Activated CD4-positive, alpha-beta T cell treated with anti-CD3 and anti-CD28 coated beads, Interleukin-2, amount 50 U/mL, for 1 hour (primary cell): ENCODE measurements at places on chromosomes 7 and 10.

GRCh38 chr10:3563298-3563697 lies 221.7 kb downstream of the KLF6 start:
- no peak for DNase-seq

- DNase-seq: no peak
Observed at GRCh38 chr10:121495719-121496118, 102.5 kb downstream of the FGFR2 start.

GRCh38 chr7:111985798-111986197 lies 220.4 kb downstream of the DOCK4 start:
- DNase-seq: no peak

DNA sequence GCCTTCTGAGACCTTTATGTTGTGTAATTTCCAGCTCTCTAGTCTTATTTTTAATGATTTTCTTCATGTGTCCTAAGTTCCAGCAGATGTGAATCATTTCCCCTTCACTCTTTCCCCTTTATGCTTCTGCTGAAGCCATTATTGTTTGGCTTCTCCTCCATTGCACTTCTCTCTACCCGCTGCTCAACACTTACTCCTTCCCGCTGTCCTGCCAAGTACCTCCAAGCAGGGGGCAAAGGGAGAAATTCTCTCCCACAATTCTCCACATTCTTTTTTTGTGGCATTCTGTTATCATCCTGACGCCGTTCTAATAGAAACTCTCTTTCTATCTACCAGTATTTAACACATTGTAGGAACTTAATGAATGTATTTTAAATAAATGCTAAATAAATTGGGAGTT lies 388.9 kb upstream of the TPK1 start:
- DNase-seq: no peak

- no peak for DNase-seq
Observed at GRCh38 chr7:13282377-13282980, 595.0 kb downstream of the ARL4A start.

DNA sequence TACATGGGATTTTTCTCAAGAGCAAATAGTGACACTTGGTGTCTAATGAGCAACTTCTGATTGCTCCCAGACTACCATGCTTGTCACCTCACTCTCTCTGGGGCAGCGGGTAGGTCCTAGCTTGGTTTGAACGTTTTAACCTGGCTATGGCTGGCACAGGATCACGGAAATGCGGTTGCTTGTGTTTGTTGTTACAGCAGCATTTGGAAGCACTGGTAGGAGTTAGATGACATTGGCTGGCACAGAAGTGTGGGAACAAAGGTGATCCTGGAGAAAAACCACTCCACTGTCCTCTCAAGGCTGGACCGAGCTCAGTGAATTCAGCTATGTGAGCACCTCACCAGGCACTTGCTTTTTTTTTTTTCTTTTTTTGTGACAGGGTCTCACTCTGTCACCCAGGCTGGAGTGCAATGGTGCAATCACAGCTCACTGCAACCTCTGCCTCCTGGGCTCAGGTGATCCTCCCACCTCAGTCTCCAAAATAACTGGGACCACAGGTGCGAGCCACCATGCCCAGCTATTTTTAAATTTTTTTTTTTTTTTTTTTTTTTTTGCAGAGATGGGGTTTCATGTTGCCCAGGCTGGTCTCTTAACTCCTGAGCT lies 3.5 kb upstream of the PFKFB3 start:
- DNase-seq: no peak

DNA sequence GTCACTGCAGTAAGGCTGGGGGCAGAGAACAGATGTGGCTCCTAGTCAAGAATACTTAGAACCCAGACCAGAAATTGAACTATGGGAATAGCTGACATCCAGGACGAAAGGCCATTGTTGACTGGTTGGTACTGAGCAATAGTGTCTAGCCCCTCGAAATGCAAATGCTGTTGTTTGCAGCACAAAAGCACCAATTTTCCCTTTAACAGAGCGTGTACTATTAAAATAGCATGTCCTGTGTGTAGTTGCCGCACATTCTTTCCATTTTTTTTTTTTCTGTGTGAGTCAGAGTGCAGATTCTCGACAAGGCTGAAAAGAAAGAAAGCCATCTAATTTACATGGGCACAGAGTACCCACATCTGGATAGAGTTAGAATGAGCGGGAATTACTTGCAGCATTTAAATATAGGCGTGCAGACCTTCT lies 302.4 kb downstream of the PTEN start:
- no peak for DNase-seq

- DNase-seq: no peak
Observed at GRCh38 chr10:43482319-43483078, 45.6 kb downstream of the ZNF487 start.

GRCh38 chr10:86898511-86898910 lies 58.9 kb downstream of the MMRN2 start:
- DNase-seq: no peak

DNA sequence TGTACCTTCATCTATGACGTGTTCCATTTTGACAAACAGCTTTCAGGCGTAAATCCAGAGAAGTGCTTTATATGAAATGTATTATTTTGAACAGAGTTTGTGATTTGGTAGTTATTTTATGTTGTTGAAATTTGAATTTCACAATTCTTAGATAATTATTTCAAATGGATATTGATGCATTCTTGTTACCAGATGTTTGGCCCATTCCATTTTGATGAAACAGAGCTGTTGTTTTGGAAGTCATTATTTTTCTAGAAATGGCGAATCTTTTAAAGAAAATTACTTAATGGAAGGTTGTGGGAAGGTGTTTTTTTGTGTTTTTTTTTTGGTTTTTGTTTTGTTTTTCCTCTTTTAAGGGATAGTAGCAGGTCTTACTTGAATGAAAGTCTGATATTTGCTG lies 2.4 kb downstream of the OTUD1 start:
- DNase-seq: no peak

GRCh38 chr10:14056610-14057332 lies 274.0 kb downstream of the FRMD4A start:
- no peak for DNase-seq

- no peak for DNase-seq
Observed at GRCh38 chr10:61642150-61642571, 20.6 kb upstream of the CABCOCO1 start.

DNA sequence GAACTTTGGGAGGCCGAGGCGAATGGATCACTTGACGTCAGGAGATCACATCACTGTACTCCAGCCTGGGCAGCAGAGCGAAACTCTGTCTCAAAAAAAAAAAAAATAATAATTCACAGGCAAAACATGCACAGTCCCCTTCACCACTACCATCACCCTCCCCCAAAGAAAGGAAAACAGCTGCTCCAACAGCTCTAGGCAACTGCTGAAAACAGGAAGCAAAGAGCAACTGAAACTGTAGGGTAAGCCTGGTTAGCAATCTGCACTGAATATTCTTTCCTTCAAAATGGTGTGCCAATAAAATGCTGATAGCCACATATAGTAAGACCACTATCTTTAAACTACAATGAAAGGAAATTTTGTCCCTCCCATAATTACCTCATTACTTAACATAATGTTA lies 11.8 kb downstream of the NT5C2 start:
- no peak for DNase-seq

DNA sequence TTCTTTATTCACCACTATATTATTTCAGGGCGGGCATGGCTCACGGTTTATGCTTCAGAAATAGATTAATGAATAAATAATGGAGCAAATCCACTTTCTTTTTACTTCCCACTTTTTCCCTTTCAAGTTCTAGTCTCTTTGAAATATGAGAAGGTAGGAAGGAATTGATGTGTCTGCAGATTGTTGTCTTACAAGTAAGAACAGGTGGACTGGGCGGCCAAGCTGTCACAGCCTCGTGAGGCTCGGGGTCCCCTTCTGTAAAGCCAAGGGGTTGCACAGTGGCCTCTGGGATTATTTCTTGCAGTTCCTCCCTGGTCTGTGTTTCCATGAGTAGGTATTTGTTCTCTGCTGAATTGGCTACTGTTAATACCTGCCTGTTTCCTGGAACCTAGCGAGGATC lies 11.2 kb downstream of the VWA2 start:
- DNase-seq: no peak

GRCh38 chr7:32070406-32071360 lies at the start of gene PDE1C:
Gene PDE1C (minus strand): TSS chr7:32070407.
- no peak for DNase-seq

GRCh38 chr7:71286924-71287323 lies 155.0 kb downstream of the GALNT17 start:
- DNase-seq: no peak

DNA sequence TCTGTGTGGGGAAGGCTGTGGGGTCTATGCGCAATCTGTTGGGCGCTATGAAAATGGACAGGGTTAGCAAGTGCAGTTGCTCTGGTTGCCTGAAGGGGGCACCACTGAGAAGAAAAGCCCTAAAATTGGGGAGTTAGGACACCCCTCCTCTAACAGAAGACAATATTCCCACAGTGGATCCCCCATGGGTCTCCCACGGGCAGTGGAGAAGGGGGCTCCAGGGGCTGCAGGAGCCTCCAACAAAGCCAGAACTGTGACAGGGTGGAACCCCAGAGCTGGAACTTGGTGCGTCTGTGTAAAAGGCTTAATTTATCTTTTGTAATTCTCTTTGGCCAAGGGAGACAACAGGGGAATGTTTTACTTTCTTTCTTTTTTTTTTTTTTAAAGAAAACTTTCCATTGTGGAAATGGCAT lies 12.5 kb upstream of the COL13A1 start:
- no peak for DNase-seq

DNA sequence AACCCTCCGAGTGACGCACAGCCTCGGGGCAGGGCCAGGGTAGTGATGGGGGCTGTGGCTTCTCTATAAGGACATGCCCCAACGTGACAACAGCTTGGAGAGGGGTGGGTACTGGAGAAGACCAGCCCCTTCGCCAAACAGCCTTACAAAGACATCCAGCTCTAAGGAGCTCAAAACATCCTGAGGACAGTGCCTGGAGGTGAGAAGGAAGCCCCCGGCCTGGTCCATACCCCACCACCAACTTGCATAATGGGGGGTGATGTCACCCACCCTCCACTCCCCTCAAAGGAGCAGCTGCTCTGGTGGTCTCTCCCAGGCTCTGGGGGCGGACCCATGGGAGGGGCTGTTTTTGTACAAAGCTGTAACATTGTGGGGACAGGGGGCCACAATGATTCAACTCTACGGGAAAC lies 15.1 kb downstream of the PRSS2 start:
- DNase-seq: peak; percentile 74

DNA sequence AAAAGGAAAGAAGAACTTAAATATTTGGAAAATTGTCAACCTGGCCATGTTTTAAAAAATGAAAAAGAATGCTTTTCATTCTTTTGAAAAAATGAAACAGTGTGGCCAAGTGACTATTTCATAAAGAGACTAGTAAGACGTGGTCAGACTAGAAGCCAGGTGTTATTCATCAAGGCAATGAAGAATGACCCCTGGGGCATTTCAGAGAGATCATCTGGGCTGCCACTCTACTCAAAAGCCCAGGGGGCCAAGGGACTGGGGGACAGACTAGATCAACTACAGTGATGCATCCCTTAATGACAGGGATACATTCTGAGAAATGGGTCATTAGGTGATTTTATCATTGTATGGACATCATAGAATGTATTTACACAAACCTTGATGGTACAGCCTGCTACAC lies 199.4 kb downstream of the STK31 start:
- no peak for DNase-seq

DNA sequence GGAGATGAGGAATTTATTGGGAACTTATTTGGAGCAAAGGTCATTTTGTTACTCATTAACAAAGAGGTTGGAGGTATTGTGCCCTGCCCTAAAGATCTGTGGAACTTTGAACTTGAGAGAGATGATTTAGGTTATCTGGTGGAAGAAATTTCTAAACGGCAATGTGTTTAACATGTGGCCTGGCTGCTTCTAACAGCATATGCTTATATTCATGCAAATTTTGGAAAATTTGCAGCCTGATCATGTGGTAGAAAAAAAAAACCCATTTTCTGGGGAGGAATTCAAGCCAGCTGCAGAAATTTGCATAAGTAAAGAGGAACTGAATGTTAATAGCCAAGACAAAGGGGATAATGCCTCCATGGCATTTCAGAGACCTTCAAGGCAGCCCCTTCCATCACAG lies 10.7 kb upstream of the PANK1 start:
- no peak for DNase-seq

DNA sequence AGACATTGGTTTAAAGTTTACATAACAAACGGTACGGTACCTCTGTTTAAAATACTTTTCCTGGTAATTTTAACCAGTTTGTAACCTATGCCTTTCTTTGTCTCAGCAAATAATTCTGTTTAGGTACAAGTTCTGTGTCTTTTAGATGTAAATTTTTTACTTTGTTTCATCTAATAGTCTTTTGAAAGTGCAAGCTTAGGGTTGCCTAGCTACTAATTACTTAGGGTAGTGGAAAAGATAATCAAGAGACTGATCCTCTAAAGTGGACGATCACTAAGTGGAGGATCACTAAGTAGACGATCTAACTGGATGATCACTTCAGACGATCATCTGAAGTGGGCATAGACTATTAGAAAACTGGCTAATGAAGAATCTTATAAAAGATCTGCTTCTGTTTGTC lies 16.1 kb upstream of the FKBP9 start:
- no peak for DNase-seq
